ENCODE measurements at places on chromosomes 3 and 15.

DNA sequence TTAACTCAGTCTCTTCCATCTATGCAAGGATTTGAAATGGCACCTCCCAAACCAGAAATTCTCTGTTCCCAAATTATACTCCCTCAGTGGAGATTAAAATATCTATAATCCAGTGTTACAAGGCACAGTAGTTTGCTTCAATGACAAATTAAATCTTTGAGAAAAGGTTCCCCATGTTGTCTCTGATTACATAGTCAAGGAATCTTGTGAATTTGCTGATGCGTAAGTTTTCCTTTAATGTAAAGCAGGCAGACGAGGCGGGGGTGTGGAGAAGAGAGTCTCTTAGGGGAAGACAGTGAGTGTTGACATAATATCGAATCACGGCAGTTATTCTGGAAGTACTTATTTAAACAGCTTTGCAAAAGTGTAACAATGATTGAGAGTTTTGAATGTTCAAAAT, 236.4 kb upstream of the RARB start:
- no peak for DNase-seq

- no peak for DNase-seq
These were observed 41.6 kb downstream of the NANOGP8 start for GRCh38 chr15:35043373-35044095.

DNA sequence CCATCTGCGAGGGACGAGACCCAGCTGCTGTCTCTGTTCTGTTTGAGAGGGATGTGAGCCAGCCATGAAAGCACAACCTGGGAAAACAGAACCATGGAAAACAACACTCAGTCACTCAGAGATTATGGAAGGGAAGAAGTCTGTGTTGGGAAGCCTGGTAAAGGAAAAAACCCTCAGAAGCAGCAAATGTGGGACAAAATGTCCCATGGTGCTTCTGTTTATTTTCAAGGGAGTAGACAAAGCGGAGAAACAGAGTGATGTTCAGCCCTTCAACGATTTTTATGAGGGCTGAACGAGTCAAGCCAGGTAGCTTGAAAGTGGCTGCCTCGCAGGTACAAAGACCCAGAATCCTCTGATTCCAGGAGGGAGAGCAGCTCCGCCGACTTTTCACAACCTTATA, 59.3 kb downstream of the DCLK3 start:
- no peak for DNase-seq

GRCh38 chr3:195227871-195228270, 43.1 kb downstream of the XXYLT1 start:
- DNase-seq, result no peak

GRCh38 chr15:40852529-40852928, 8.7 kb downstream of the SPINT1 start:
- DNase-seq, result no peak

DNA sequence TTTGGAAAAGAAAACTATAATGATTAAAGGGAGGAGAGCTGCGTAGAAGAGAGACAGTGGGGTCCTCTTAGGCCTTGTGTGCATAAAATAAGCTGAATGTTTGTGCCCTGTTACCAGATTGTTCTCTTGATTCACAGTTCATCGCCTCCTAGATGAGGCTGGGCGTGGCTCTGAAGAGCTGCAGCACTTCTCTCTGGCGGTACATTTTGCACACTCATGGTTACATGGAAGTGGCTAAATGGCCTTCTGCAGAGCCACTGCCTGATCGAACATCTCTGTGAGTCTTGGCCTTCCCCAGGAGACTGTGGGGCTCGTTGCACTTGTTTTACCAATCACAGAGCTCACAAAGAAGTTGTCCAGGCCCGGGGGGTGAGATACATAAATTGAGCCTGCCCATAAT, 208.8 kb downstream of the GABRG3 start:
- DNase-seq, result no peak

GRCh38 chr3:133991209-133991608, 38.5 kb downstream of the SLCO2A1 start:
- no peak for DNase-seq

DNA sequence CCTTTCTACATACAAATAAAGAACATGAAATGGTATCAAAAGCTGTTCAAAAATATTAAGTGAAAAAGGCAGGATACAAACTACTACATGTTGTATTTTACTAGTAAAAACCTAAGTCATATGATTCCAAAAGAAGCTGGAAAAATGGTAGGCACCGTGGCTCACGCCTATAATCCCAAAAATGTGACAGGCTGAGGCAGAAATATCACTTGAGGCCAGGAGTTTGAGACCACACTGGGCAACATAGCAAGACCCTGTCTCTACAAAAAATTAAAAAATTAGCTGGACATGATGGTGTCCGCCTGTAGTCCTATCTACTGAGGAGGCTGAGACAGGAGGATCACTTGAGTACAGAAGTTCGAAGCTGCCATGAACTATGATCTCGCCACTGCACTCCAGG, 1.7 kb downstream of the EMC7 start:
- DNase-seq, result no peak

DNA sequence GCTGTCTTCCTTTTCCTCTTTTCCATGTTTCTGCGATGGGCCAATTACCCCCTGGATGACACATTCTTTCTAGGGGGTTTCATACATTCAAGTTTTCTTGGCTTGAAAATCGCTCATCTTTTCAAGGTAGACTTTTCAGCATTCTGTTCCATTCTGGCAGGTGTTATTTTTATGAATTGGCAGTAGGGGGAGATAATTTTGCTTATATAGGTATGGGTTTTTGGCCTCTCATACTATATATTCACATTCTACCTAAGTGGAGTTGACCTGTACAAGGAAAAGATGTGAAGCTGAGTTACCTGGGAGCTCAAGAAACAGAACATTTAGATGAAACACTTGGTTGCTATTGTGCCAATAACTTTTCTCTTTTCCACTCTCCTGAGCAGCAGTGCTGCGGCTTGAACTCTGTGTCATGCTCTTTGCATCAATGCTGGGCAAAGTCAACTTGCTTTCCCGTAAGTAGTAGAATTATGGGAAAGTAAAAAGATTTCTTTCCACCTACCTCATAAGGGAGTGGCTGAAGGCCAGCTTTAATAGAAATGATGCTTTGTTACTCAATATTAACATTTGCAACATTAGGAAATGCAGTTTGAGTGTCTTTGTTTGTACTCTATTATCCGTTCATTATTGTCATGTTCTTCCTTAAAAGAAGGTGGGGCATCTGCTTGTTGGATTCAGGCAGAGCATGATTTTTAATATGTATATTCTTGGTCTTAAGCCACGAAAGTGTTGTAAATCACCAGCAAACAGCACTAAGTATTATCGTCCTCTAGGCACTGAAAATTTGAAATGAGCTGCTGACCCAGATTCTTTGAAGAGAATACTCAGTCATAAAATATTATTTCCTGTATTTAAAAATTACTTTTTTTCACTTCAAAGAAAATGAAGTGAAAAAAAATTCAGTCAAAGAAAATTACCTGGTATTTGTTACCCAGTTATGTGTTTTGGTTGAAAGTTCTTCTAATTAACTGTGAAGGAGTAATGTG, 27.7 kb upstream of the MFSD1 start:
- no peak for DNase-seq

DNA sequence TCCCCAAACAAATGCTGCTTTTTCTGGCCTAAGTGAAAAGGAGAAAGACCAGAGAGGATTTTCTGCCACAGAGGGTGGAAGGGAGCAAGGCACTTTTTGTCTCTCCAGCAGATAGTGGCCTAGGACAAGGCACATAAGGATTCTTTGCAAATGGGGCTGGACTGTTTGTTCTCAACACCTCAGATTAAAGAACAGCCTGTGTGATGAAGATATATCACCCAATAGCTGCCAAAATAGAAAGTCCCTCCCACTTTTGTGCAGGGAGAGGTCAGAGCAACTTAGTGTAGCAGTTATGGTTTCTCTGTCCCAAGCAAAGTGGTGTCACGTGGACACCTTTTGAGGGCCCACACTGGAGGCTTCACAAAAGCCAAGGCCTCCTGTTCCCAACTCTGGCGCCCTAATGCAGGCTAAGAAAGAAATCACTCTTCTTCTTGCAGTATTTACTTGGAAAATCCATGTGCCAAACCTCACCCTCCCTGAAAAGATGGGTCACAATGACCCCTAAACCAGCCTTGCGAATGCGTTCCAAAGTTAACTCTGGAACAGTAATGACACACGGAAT, 84.9 kb downstream of the LRIG1 start:
- no peak for DNase-seq

- DNase-seq, result no peak
These were observed 40.8 kb downstream of the SMAD3 start for GRCh38 chr15:67105991-67106763.

DNA sequence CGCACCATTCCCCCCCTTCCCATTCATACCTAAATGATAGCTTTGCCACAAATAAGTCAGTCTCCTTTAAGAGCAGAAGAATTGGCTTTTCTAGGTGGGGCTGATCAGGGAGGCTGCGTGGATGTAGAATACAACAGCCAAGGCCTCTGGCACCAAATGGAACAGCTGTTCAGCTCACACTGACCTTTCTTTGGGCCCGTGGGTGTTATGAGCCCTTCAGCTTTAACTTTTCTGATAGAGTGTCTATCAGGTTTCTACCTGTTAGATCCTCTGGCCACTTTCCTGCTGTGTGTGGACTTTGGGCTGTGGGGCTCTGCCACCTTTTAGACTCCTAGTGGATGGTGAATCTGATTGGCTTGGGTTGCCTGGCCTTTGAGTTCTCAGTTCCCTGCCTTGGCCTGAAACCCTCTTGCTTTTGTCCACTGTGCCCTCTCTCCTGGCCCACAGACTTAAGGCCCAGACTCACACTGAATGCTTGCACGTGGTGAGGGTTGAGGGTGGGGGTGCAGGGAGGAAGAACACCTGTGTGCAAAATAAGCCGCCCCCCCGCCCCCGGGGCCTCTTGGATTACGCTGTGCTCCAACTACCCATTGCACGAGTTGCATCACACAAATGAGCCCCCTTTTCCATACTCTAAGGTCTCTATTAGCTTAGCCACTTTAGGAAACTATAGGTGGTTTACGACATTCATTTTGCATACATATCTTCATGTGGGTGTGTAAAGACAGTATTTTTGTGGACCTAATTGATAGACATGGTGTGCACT, 1.3 kb upstream of the RFX7 start:
- peak; percentile 44 for DNase-seq

GRCh38 chr3:113084777-113085176, 94.0 kb downstream of the GTPBP8 start:
- DNase-seq, result no peak

- no peak for DNase-seq
These were observed 231.0 kb upstream of the RASGRP1 start for GRCh38 chr15:38795471-38796245.

- DNase-seq, result no peak
These were observed 1.4 kb downstream of the DVL3 start for GRCh38 chr3:184156522-184156955.

- no peak for DNase-seq
These were observed 58.1 kb downstream of the EXOG start for GRCh38 chr3:38554127-38554827.

GRCh38 chr3:142112601-142113000, 36.7 kb downstream of the TFDP2 start:
- DNase-seq, result no peak

DNA sequence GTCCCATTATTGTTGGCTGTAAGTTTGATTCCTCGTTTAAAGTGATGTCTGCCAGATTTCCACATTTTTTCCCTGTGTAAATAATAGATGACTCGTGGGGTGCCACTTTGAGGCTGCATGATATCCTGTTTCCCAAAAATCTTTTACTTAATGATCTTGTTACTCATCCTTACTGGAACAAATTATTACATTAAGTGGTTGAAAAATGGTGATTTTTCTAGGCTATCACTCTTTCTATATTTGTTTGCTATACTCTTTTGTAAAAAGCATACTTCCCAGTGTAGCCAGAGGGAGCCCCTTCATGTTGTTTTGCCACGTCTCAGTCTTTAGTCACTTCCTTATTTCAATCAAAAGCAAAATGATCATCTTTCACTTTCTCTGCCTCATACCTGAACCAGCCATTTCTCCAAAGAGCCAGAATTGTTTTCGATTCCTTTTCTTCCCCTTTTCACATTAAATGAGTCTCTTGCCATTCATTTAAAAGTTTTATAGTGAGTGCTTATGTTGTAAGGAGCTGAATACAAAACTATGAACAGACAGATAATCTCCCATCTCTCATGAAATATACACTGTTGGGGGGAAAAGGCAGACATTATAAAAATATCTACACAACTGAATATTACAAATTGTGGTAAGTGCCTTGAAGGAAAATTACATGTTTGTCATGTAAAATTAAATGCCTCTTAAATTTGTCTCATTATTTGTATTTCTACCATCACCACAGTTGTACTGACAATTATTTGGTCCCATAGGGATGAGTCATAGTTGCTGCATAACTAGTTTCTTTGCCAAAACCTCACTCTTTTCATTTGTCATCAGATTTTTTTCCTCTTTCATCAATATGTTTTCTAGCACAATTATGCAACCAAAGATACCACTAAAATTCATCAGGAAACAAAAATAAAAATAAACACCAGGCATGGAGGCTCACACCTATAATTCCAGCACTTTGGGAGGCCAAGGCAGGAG, 41.5 kb downstream of the ADGRG7 start:
- peak; percentile 36 for DNase-seq

- peak; percentile 27 for DNase-seq
These were observed 10.5 kb downstream of the FILIP1L start for GRCh38 chr3:100103558-100104441.

GRCh38 chr3:152235709-152236298, 32.9 kb upstream of the MBNL1 start:
- DNase-seq, result no peak

- DNase-seq, result no peak
These were observed 1.8 kb downstream of the ANPEP start for GRCh38 chr15:89812847-89813320.

DNA sequence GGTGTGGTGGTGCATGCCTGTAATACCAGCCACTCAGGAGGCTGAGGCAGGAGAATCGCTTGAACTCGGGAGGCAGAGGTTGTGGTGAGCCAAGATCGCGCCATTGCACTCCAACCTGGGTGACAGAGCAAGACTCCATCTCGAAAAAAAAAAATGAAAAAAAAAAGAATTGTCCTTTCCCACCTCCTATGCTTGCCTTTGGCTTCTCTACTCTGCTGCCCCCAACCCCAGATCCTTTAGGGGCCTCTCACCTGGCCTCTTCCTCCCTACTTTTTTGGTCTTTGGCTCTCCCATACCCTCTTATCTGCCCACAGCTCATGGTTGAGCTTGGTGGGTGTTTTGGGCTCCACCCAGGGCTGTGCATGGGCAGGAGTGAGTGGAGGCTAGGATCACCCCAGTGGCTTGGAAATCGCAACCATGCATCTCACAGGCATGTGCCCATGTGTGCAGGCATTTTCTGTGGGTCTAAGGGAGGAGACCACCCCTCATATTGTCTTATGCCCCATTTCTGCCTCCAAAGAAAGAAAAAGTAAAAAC, 2.1 kb upstream of the SHISA5 start:
- no peak for DNase-seq

DNA sequence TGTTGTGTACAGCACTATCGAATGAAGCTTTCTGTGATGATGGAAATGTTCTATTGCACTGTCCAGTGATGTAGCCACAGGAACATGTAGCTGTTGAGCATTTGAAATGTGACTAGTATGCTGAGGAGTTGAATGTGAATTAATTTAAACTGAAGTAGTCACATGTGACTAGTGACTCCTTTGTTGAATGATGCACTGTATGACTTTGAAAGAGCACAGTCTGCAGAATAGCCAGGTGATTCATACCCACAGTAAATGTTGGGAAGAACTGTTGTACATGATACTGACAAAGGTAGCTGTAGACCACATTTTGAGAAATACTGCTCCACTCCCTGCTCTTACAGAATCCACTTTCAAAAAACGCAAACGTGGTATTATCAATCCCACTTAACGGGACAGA, 34.0 kb upstream of the ACTL6A start:
- no peak for DNase-seq

GRCh38 chr15:74272812-74273211, 36.7 kb downstream of the CCDC33 start:
- no peak for DNase-seq

GRCh38 chr3:133570937-133571320, 2.6 kb upstream of the CDV3 start:
- DNase-seq, result no peak

GRCh38 chr3:147509448-147509847, 100.3 kb downstream of the ZIC1 start:
- no peak for DNase-seq
